ENCODE measurements at places on chromosomes 16 and 17.

DNA sequence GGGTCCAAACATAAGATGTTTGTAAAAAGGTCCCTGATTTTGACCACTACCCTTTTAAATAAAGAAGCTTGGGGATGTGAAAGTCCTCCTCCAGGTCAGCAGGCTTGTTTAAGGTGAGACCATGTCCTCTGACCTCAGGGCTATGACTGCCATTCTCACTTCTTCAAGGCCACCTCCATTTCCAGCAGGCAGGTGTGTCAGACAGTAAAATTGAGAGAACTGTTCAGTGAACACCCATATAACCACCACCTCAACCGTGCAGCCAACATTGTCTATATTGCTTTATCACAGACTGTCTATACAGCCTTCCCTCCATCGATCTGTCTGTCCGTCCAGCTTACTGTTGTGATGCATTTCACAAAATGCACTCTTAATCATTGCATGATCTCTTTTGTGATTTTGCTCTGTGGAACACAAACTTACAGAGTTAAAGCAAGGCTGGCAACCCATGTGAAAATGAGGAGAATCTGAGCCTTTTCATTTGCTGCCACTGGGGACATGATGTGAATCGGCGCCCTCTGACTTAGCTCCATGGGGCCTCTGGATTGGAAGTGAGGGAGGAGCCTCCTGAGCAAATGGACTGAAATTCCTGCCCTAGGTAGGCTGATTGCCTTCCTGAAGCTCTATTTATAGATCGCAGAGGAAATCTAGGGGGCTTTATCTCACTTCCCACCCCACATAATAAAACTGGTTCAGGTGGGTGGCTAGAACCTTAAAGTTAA lies 53.8 kb downstream of the ZNRF1 start:
- DNase-seq, result no peak

DNA sequence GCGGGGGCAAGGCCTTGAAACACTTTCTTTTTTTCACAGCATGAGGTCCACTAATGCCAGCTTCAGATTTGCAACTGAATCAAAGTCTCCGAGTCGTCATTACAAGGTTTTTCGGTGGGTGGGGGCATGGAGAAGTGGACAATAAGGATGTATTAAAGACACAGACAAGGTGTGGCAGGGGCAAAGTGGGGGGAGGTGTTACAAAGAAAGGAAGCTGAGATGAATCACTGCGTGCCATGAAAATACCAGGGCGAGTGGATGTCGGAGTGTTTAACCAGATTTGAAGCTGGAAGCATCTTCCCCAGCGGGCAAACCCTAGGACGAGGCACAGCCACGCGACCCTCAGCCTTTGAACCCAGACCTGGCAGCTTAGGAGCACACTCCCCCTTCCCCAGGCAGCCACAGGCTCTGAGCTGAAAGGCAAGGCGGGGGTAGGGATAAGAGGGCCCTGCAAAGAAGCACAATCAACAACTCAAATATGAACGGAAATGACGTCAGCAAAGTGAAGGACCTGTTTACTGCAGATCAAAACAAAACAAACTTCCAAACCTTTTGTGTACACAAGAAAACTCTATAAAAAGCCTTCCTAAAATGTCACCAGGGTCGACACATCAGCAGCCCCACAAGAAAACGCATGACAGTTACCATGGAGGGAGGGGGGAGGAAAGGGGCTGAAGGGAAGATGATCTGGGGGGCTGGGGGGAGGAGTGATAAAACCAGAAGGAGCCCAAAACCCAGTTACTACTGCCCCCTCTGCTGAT lies 5.6 kb upstream of the ZFHX3 start:
- no peak for DNase-seq

DNA sequence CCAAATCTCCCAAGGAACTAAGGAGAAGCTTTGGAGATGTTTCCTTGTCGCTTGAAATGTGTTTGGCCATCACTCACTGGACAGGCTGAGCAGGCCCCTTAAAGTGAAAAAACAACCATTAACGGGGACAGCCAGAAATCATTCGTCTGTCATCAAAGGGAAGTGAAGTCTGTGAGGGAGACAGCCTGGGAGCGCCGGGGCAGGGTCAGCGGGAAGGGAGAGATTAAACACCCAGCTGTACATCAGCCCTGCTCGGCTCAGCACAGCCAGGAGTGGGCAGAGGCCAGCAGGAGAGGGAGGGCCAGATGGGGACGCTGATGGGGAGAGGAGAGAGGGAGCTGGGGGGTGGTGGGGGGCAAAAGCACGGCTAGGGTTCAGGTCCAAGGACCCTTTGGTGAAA lies 105.1 kb downstream of the SDK2 start:
- no peak for DNase-seq

DNA sequence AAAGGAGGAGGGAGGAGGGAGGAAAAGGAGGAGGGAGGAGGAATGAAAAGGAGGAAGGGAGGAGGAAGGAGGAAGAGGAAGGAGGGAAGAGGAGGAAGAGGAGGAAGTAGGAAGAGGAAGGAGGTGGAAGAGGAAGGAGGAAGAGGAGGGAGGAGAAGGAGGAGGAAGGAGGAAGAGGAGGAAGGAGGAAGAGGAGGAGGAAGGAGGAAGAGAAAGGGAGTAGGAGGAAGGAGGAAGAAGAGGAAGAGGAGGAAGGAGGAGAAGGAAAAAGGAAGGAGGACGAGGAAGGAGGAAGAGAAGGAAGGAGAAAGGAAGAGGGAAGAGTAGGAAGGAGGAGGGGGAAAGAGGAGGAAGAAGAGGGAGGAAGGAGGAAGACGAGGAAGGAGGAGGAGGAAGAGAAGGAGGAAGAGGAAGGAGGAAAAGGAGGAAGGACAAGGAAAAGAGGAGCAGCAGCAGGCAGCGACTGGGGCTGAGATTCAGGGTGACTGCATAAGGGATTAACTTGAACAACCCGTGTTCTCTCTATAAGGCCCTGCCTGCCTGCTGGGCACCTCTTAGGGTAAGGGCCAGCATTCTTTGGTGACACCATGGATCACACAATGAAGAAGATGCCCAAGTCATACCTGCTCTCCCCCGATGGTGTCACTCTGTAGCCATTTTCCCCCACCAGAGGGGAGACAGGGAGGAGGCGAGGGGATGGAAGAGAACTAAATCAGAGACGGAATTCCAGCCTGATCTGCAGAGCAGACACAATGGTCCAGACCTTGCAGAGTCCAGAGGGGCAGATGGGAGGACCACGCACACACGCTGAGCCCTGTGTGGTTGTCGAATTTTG lies 1.4 kb upstream of the IL34 start:
- no peak for DNase-seq

DNA sequence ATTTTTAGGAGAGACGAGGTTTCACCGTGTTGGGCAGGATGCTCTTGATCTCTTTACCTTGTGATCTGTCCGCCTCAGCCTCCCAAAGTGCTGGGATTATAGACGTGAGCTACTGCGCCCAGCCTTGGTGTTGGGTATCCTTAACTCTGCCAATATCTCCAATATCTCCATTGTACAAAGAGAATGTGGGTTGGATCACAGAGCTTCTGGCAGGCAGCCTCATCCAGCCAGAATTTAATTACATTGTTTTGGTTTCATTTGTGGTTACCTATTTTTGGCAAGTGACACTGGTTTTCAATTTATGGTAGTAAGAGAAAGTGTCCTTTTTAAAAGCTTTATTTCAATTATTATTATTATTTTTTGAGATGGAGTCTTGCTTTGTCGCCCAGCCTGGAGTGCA lies 14.0 kb upstream of the RFWD3 start:
- DNase-seq, result no peak

GRCh38 chr16:57134982-57135381 lies 42.6 kb downstream of the CPNE2 start:
- DNase-seq, result no peak

DNA sequence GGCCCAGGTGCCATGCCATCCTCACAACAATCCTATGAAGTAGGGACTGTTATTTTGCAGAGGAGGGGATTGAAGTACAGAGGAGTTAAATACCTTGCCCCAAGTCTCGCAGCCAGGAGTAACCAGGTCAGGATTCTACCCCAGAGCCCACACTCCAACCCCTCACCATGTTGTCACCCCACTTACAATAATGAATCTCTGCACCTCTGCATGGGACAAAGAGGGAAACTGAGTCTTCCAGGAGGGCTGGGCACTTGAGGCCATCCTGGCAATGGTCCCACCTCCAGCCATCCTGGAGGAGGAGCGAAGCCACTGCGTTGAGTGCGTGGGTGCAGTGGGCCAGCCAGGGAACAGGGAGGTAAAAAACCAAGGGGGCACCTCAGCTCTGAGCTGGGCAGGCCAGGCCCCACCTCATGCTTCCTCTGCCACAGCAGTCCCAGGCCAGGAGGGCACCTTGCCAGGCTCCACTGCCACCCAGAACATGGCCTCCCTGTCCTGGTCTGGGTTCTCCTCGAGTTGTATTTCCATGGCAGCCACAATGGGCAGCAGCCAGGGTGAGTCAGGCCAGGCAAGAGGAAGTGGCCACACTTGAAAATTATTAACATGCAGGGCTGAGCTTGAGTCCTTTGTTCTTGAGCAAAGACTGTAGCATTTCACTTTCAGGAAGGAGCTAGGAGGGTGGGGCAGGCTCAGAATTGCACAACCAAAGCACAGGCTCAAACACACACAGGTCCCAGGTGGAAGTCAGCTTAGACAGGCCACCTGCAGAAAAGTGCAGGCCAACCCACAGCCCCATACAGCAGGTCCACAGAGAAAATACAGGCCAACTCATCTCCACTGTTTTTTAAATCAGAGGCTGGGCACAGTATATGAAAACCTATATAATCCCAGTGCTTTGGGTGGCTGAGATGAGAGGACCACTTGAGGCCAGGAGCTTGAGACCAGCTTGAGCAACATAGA lies 52.1 kb downstream of the CUEDC1 start:
- no peak for DNase-seq

DNA sequence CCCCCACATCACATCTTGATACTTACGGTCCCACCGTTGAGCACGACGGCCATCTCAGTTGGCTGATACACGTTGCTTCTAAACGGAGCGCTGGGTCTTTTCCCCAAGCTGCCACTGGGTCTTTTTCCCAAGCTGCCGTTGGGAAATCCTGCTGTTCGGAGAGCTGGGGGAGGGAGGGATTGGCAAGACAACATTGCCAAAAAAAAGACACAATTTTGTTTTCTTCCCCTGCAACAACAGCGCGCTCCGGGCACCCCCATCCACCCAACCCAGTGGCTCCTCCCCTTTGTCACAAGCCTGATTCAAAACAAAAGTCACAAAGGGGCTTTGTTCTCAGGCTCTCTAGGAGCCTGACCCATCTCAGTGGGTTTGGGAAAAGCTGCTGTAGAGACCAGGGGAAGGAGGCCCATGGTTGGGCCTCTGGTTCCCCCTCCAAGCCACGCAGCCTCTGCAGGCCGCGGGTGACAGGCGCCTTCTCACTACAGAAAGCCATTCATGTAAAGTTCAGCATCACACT lies 22.8 kb downstream of the GPRC5B start:
- DNase-seq, result no peak

GRCh38 chr16:23784811-23785447 lies 30.1 kb downstream of the CHP2 start:
- DNase-seq, result no peak

DNA sequence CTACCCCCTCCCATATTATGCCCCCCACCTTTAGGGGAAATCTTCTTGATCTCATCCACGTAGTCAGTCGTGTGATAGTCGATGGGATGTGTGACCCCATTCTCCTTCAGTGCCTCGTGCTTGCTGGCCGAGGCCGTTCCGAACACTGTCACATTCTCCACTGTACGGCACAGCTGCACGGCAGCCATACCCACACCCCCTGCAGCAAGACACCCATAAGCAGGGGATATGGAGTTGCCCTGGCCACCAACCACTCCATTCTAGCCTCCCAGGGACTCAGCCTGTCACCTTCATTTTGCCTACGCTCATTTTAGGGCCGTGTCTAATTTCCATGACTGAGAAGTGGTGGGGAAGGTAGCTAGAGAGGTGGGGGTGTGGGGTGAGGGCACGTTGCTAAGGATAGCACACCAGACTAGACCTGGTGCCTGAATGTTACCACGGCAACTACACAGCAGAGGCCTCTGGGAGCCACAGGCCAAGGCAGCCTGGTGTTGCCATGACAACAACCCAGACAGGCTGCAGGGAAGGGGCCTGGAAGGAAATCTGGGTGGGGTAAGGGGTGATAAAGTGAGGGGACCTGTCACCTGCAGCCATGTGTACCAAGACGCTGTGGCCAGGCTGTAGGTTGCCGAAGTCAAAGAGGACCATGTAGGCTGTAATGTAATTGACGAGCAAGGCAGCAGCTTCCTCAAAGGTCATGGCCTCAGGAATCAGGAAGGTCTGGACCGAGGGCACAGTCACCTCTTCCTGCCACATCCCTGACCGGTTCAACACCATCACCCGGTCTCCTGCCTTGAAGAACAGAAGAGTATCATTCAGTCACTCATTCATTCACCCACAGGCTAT lies 4.0 kb downstream of the VAT1 start:
- DNase-seq, result no peak

- no peak for DNase-seq
Measured at GRCh38 chr17:7113273-7114071, 1.1 kb downstream of the ASGR2 start.

- DNase-seq, result peak; percentile 79
Measured at GRCh38 chr17:41966463-41967140, at the start of gene CNP. Gene CNP (plus strand): TSS chr17:41966795. CDS start chr17:41966885, 90 bp downstream.

GRCh38 chr17:42193216-42193968 lies 902 bp downstream of the GHDC start:
- no peak for DNase-seq

DNA sequence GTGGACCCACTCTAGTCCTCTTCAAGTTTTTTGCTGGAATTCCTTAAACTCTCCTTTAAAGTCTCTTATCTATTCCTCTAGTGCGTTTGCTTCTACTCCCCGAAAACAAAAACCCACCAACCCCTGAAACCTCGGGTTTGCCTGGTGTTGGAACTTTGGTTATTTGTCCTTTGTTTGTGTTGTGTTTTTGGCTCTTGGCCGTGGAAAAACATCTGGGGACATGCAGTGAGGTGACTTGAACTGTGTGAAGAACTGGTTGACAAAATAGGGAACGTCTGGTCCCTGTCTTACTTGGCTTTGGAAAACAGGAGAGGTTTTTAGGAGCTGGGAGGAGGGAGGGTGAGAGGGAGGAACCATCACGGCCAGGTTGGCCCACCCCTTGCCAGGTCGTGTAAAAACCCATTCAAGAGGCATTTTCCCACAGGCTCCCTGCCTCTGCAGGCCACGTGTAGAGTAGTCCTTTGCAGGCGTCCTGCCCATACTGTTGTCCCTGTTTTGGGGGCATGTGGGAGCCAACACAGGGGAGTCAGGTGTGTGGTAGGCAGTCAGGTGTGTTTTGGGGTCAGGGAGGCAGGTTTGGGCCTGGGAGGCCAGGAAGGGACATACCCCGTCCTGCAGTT lies 169.3 kb downstream of the RAB11FIP4 start:
- no peak for DNase-seq

DNA sequence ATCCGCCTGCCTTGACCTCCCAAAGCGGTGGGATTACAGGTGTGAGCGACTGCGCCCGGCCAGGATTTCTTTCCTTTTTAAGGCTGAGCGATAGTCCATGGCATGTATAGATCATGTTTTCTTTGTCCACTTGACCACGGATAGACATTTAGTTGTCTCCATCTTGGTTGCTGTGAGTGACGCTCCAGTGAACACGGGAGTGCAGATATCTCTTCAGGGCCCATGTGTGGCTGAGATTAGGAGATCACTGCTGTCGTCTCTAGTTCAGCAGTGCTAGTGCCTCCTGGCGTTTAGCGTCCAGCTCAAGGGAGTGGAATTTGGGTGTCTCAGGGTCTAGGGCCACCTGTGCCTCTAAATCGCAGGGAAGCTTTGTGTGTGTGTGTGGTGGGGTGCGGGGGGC lies 41.5 kb downstream of the ABCC1 start:
- no peak for DNase-seq
